ENCODE measurements at places on chromosomes 5 and 9. TPM values are rescaled to one million over a fixed set of nuclear protein-coding genes. Genes with fewer than 3 reads are reported as not detected.

- peak; percentile 85 for DNase-seq
- no peak overlapping the region for H3K27ac ChIP-seq
- peaks cover 12% of the 10 kb centered on the region for H3K4me1 ChIP-seq
- no peaks in the 10 kb centered on the region for H3K27me3 ChIP-seq
- no peak overlapping the region for H3K4me3 ChIP-seq
Observed at GRCh38 chr9:6055216-6055615, 39.8 kb upstream of the RANBP6 start.

DNA sequence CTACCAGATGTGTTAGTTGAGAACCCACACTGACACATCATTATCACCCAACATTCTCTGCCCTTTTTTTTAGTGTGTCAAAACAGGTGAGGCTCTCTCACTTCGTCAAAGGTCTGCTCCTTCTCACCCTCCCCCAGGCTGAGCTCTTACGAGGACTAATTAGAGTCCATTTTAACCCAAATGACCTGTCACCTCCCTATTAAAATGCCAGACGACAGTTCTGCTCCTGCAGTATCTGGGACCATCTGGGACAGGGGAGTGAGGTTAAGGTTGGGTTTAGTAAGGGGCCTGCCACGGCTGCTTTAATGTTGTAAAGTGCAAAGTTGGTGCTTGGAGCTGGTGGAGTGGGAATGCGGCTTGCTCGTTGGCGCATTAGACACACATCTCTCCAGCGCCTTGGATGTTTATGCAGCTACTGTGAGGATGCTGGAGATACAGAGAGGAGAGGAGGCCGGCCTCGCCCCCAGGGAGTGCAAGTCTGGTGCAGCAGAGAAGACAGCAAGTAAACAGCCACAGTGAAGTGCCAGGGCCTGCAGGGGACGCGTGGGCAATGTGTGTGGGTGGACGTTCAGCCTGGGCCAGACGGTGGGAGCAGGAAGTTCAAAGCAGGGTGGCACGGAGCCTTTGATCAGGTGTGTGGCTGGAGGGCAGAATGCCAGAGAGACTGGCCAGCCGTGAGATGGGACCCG is 96.2 kb downstream of the C9orf50 start:
- H3K27ac ChIP-seq, result no peak overlapping the region
- H3K36me3 ChIP-seq, result no peaks in the 10 kb centered on the region
- no peaks in the 10 kb centered on the region for H3K27me3 ChIP-seq
- no peak for DNase-seq

DNA sequence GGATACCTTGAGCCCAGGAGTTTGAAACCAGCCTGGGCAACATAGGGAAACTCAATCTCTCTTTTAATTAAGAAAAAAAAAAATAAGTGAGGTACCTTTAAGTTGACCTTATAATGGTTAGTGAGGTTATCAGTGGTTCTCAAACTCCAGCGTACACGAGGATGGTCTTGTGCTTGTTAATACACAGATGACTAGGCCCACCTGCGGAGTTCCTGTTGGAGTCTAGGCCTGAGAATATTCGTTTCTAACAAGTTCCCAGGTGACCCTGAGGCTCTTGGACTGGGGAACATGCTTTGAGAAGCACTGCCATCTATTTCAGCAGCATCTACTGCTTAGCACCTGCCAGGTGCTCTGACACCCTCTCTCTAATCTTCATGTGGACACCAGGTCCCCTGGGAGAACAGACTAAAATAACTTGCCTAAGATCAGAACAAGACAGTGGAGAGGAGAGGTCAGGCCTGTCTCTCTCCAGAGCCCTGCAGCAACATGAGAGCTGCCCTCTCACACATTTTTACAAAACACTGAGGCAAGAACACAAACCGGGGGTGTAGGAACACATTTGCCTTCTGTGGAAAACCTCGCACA is 24.6 kb downstream of the TLE1 start:
- DNase-seq, result no peak
- H3K36me3 ChIP-seq, result no peaks in the 10 kb centered on the region
- no peaks in the 10 kb centered on the region for H3K27me3 ChIP-seq
- no peak overlapping the region for H3K27ac ChIP-seq
- no peak overlapping the region for H3K4me3 ChIP-seq
- H3K4me1 ChIP-seq, result peaks cover 14% of the 10 kb centered on the region

DNA sequence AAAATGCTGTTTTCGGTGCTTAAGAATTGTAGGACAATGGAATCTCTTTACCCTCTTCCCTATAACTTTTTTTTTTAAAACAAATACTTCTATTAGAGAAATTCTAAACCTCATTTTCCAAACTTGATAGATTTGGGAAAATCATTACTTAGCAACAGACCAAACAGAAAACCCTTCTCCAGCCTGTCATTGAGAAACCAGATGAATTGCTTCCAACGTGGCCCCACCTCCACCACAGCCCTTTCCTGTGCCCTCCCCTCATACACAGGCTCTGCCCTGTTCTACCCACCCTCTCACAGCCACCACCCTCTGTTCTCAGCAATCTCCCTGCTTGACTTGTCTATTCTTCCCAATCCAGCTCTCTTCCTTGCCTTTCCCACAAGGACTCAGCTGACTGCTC is 221.2 kb downstream of the DMRT2 start:
- H3K27ac ChIP-seq, result no peak overlapping the region
- H3K4me1 ChIP-seq, result no peaks in the 10 kb centered on the region
- H3K4me3 ChIP-seq, result no peak overlapping the region
- DNase-seq, result no peak

DNA sequence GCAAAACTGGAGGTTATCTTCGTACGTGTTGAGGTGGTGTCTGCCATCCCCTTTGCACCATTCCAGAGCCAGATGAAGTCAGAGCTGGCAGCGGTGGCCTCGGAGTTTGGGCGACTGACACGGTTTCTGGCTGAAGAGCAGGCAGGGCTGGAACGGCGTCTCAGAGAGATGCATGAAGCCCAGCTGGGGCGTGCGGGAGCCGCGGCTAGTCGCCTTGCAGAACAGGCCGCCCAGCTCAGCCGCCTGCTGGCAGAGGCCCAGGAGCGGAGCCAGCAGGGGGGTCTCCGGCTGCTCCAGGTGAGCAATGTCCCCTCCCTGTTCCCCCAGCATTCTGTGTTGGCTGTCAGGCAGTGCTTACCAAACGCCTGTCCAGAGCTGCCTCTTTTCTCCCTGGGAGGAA is 9.5 kb downstream of the TRIM41 start:
- peaks cover 4% of the 10 kb centered on the region for H3K4me1 ChIP-seq
- H3K36me3 ChIP-seq, result peaks cover 41% of the 10 kb centered on the region
- no peaks in the 10 kb centered on the region for H3K27me3 ChIP-seq
- no peak overlapping the region for H3K4me3 ChIP-seq
- DNase-seq, result no peak

GRCh38 chr5:150400316-150401075 is 12.2 kb downstream of the CD74 start:
- no peaks in the 10 kb centered on the region for H3K4me1 ChIP-seq
- DNase-seq, result peak; percentile 18
- no peaks in the 10 kb centered on the region for H3K27me3 ChIP-seq
- no peak overlapping the region for H3K4me3 ChIP-seq
- no peak overlapping the region for H3K27ac ChIP-seq

- no peak for DNase-seq
- peaks cover 23% of the 10 kb centered on the region for H3K27me3 ChIP-seq
- H3K4me3 ChIP-seq, result no peak overlapping the region
- H3K27ac ChIP-seq, result no peak overlapping the region
Observed at GRCh38 chr9:110583237-110583636, 3.7 kb upstream of the SVEP1 start.

GRCh38 chr9:89635816-89636215 is 31.0 kb downstream of the GADD45G start:
- no peaks in the 10 kb centered on the region for H3K36me3 ChIP-seq
- no peaks in the 10 kb centered on the region for H3K27me3 ChIP-seq
- no peak overlapping the region for H3K4me3 ChIP-seq
- H3K27ac ChIP-seq, result no peak overlapping the region

DNA sequence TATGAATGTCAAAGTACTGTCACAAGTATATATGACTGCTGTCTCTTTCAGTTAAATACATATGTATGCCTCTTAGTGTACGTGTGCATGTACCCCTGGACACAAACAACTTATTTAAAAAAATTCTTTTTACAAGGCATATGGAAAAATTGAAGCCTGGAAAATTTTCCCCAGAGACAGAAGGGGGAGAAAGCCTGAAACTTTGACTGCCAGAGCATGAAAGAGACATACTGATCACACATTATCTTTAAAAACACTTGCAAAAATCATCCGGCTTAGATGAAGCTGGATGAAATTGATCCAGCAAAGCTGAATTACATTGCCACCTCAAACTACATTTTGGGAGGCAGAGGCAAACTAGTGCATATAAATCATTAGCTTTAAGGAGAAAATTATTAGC is 88.0 kb upstream of the NFIB start:
- H3K36me3 ChIP-seq, result no peaks in the 10 kb centered on the region
- H3K4me3 ChIP-seq, result no peak overlapping the region
- peaks cover 5% of the 10 kb centered on the region for H3K4me1 ChIP-seq
- H3K27me3 ChIP-seq, result no peaks in the 10 kb centered on the region

DNA sequence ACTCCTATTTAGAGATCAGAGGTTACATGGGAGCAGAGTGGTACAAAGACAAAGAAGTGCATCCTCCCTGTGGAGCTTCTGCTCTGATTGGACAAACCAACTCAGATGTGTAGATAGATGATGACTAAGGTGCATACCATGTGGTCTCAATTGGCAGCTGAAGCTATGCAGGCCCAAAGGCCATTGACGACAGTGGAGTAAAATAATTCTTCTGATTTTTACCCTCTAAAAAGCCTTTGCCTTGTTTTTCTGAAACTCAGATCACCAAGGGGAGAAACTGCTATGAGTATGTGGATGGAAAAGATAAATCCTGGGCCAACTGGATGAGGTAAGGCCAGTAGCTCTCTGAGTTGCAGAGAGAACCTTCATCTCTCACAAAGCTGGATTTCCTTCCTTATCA is 15.6 kb downstream of the PRDM9 start:
- H3K27me3 ChIP-seq, result no peaks in the 10 kb centered on the region
- no peak overlapping the region for H3K27ac ChIP-seq
- DNase-seq, result no peak
- no peaks in the 10 kb centered on the region for H3K36me3 ChIP-seq

- H3K36me3 ChIP-seq, result no peaks in the 10 kb centered on the region
- H3K27ac ChIP-seq, result no peak overlapping the region
- H3K4me1 ChIP-seq, result peaks cover 8% of the 10 kb centered on the region
- no peak overlapping the region for H3K4me3 ChIP-seq
- DNase-seq, result peak; percentile 7
Observed at GRCh38 chr9:72396247-72397091, 31.5 kb upstream of the ZFAND5 start.

Gene SLC27A4
- total RNA-seq, result 35.4 TPM

Gene SLU7
- 37.4 TPM for total RNA-seq

Gene PDCD1LG2
- total RNA-seq, result 0.37 TPM

All from A673 (cell line).